ENCODE measurements at places on chromosomes 6 and 20.

DNA sequence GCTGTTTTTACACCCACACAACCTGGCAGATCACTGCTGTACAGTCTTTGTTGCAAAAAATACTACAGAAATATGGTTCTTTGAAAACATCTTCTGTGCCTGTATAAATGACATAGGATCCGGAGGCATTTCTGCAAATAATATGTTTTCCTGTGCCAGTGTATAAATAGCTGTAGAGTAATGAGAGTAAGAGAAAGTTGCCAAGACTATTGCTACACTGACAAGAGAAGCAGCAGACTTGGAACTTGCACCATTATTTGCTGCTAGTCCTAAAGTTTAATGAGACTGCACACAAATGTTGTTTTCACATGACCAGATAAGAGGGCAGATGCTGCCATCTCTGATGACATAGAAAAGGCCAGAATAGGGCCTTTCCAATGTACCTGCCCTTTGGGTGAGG is 50.0 kb upstream of the DTNBP1 start:
- no peaks in the 10 kb centered on the region for H3K36me3 ChIP-seq
- no peak overlapping the region for H3K4me3 ChIP-seq
- H3K27ac ChIP-seq, result no peak overlapping the region

GRCh38 chr6:150191809-150192208 is 49.0 kb downstream of the PPP1R14C start:
- H3K4me3 ChIP-seq, result no peak overlapping the region
- no peaks in the 10 kb centered on the region for H3K4me1 ChIP-seq
- no peaks in the 10 kb centered on the region for H3K27me3 ChIP-seq
- H3K27ac ChIP-seq, result no peak overlapping the region

DNA sequence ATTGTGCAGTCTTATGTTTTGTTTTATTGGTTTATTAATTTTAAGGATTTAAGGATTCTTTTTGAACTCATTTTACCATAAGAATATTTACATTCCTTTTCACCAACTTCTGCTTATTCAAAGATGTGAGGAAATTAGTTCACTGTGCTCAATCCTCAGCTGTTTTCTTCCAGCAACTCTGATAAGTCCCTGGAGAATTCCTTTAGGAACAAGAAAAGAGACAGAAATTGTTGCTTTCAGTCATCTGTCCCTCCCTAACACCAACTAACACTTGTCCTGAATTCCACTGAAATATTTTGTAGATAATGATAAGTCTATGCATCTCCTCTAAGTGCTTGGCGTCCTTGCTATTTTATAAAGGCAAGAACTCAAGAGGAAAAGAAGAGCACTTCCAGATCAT is 334.8 kb upstream of the MARCKS start:
- no peak overlapping the region for H3K27ac ChIP-seq
- no peaks in the 10 kb centered on the region for H3K36me3 ChIP-seq
- no peaks in the 10 kb centered on the region for H3K27me3 ChIP-seq

- no peaks in the 10 kb centered on the region for H3K4me1 ChIP-seq
- H3K27me3 ChIP-seq, result no peaks in the 10 kb centered on the region
- DNase-seq, result no peak
These were observed 190.4 kb downstream of the OGFRL1 start for GRCh38 chr6:71478834-71479541.

GRCh38 chr20:692044-692443 is 16.4 kb upstream of the SCRT2 start:
- no peaks in the 10 kb centered on the region for H3K4me1 ChIP-seq
- no peak overlapping the region for H3K27ac ChIP-seq
- no peak for DNase-seq
- H3K36me3 ChIP-seq, result no peaks in the 10 kb centered on the region
- no peak overlapping the region for H3K4me3 ChIP-seq

DNA sequence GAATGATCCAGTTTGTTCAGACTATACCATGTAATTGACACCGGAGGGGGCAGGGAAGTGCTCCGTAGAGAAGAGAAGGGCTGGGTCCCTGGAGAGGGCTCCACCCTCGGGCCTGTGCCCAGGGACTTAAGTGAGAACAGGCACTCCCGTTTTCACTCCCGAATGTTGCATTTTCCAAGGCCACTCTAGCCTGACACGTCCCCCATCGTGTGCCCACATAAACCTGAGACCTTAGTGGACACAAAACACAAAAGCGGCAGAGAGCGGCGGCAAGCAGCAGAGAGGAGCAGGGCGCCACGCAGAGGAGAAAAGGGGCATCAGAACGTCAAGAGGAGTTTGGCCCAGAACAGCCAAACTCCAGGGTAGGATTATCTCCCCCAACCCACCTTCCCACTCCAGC is 1405.1 kb downstream of the GRIK2 start:
- no peak overlapping the region for H3K27ac ChIP-seq
- no peaks in the 10 kb centered on the region for H3K27me3 ChIP-seq
- H3K36me3 ChIP-seq, result no peaks in the 10 kb centered on the region
- DNase-seq, result no peak
- H3K4me3 ChIP-seq, result no peak overlapping the region

DNA sequence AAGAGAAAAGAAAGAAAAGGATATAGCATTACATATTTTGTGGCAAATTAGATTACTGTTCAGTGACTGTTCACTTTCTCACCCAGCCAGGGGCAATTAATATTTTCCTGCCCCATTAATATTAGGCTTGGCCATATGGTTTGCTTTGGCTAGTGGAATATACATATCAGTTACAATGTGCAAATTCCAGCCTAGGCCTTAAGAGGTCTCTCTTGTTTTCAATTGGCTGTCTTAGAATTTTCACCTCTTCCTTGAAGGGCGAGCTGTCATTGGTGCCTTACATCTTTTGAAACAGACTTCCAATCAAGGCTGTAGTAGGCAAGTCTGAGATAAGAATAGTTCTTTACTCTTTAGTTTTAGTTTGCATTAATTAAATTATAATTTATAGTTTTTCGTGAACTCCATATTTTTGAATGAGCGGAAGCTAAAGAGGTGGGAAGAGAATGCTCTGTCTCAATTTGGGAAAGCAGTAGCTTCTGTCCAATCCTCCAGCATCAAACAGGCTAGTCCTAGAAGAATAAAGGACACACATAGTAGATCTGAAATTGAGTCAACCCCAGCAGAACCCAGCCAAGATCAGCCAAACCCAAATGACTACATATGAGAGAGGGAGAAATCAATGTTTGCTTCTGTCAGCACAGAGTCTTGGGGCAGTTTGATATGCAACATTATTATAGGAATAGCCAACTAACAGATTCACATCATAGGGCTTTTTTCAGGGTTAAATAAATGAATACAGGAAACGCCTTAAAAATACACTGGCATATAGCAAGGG is 6.3 kb upstream of the CSNK2A1 start:
- no peak overlapping the region for H3K4me3 ChIP-seq
- no peaks in the 10 kb centered on the region for H3K36me3 ChIP-seq
- DNase-seq, result no peak
- H3K4me1 ChIP-seq, result no peaks in the 10 kb centered on the region
- no peaks in the 10 kb centered on the region for H3K27me3 ChIP-seq

GRCh38 chr20:35305682-35306556 is 13.7 kb upstream of the FAM83C start:
- H3K36me3 ChIP-seq, result no peaks in the 10 kb centered on the region
- no peak overlapping the region for H3K4me3 ChIP-seq
- H3K27ac ChIP-seq, result no peak overlapping the region

DNA sequence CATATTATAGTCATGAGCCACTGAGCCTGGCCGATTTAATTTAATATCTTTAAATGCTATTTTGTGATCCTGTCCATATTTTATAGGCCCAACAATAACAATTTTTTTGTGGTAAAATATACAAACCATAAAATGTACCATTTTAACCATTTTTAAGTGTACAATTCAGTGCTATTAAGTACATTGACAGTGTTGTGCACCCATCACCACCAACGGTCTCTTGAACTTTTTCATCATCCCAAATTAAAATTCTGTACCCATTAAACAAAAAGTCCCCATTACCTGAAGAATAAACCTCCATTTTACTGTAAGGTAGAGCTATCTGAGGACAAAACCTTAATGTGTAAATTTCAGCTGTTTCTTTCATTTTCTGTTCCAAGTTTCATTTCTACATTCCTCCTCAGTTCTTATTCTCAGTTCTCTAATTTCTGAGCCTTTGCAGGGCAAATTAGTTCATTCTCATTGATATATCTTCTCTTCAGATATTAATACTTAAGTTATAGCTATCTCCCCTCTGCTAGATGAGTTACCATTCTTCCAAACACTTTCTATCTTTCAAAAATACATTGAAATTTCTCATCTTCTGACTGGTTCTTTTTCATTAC is 10.3 kb downstream of the MTO1 start:
- H3K4me3 ChIP-seq, result no peak overlapping the region
- DNase-seq, result no peak
- H3K27ac ChIP-seq, result no peak overlapping the region
- H3K4me1 ChIP-seq, result no peaks in the 10 kb centered on the region
- H3K36me3 ChIP-seq, result peaks cover 54% of the 10 kb centered on the region
- H3K27me3 ChIP-seq, result no peaks in the 10 kb centered on the region

DNA sequence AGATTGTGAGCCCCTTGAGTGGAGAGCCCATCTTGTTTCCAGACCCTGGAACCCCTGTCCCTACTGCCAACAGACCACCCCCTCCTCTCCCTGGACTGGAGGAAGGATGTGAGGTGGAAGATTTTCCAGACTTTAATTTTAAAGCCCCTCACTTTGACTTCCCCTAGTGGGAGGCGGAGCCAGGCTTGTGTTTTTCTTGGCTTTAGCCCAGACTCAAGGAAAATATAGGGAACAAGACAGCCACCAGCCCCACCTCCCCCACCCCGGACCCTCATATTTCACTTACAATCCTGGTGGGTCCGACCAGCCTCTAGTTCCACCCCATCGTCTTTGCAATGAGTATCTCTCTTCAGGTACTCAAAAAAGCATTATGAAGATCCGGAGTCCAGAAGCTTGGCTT is 40.8 kb downstream of the NCR2 start:
- peaks cover 60% of the 10 kb centered on the region for H3K27me3 ChIP-seq
- H3K4me1 ChIP-seq, result peaks cover 33% of the 10 kb centered on the region
- H3K27ac ChIP-seq, result no peak overlapping the region
- H3K36me3 ChIP-seq, result no peaks in the 10 kb centered on the region

- no peaks in the 10 kb centered on the region for H3K4me1 ChIP-seq
- DNase-seq, result no peak
- no peak overlapping the region for H3K27ac ChIP-seq
- no peaks in the 10 kb centered on the region for H3K27me3 ChIP-seq
These were observed 114.4 kb downstream of the PDSS2 start for GRCh38 chr6:107344981-107345380.

DNA sequence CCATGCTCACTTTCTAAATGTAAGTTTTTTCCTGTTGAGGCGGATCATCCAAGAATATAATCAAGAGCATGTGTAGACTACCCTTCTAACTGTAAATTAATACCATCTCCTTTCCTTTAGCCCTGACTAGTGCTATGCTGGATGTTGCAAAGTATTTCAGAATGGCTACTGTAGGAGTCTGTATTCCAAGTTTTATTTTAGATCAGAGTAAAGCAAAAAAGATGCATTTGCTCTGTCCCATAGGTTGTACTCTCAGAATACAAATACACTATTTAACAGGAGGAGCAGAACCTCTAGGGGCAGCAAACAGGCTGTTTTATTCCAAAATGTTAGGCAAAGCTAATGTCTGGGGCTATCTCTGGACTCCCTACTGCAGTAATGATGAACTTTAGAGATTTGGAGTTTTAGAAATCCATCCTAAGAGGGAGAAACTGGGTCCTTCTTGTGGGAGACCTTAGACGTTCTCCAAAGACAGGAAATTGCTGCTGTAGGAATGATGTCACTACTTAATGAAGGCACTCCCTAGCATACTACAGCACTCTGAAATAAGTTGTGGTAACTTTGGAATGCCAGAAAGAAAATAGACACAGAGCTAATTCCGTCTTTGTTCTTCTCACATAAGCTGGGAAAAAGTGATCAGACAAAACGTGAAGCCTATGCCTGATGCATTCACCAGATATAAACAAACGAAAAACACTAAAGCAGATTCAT is 392.4 kb upstream of the HS3ST5 start:
- H3K4me1 ChIP-seq, result no peaks in the 10 kb centered on the region
- H3K27me3 ChIP-seq, result no peaks in the 10 kb centered on the region
- no peak overlapping the region for H3K4me3 ChIP-seq
- DNase-seq, result no peak
- H3K27ac ChIP-seq, result no peak overlapping the region
- no peaks in the 10 kb centered on the region for H3K36me3 ChIP-seq

- no peak for DNase-seq
- peaks cover 12% of the 10 kb centered on the region for H3K36me3 ChIP-seq
- H3K4me3 ChIP-seq, result no peak overlapping the region
- no peak overlapping the region for H3K27ac ChIP-seq
These were observed 6.5 kb downstream of the FAM8A1 start for GRCh38 chr6:17606606-17607005.

DNA sequence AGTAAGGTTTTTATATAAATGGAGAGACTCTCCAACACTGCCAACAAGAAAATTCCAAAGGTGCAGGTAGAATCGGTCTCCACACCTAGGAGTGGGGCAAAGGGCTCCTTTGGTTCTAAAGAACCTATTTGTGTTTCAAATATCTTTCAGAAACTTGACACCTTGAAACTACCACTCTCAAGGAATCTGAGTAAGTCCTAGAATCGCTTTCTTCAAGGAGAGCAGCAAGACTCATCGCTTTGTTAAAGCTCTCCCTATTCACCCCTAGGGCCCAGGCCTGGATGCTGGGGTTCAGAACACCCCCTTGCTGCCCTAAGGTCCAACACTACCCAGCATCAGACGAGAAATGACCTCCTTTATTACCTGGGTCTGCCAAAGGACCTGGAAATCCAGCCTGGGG is 2.0 kb downstream of the CLIC5 start:
- no peaks in the 10 kb centered on the region for H3K27me3 ChIP-seq
- peak overlapping the region; percentile 77 for H3K4me3 ChIP-seq
- no peaks in the 10 kb centered on the region for H3K36me3 ChIP-seq
- H3K27ac ChIP-seq, result peak overlapping the region; percentile 62
- peaks cover 43% of the 10 kb centered on the region for H3K4me1 ChIP-seq

DNA sequence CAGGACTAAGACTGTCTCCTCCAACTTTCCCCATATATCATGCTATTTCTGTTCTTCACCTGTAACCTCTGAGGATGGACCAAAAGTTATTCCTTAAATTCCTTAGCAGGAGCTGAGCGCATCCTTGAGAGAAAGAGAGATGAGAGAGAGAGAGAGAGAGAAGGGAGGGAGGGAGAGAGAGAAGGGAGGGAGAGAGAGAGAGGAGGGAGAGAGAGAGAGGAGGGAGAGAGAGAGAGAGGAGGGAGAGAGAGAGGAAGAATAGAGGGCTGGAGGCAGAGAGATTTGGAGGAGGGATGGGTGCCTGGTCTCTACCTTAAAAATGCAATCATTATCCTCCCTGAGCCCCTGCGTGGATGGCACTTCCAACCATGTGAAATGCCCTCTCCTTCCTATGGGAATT is 73.6 kb downstream of the BMP2 start:
- H3K4me1 ChIP-seq, result no peaks in the 10 kb centered on the region
- no peaks in the 10 kb centered on the region for H3K27me3 ChIP-seq
- no peak for DNase-seq
- no peak overlapping the region for H3K27ac ChIP-seq
- H3K4me3 ChIP-seq, result no peak overlapping the region
- no peaks in the 10 kb centered on the region for H3K36me3 ChIP-seq

GRCh38 chr6:36769183-36769675 is 70.0 kb downstream of the CPNE5 start:
- H3K27ac ChIP-seq, result peak overlapping the region; percentile 48
- no peak overlapping the region for H3K4me3 ChIP-seq
- H3K27me3 ChIP-seq, result no peaks in the 10 kb centered on the region
- DNase-seq, result no peak

- H3K4me1 ChIP-seq, result no peaks in the 10 kb centered on the region
- no peak overlapping the region for H3K27ac ChIP-seq
- no peak for DNase-seq
- no peak overlapping the region for H3K4me3 ChIP-seq
These were observed 679.8 kb downstream of the EPM2A start for GRCh38 chr6:145055567-145055966.
